Stimulated activated CD8-positive, alpha-beta memory T cell treated with anti-CD3 and anti-CD28 coated beads, Interleukin-15, amount 100 ng/mL, for 24 hours (primary cell): ENCODE measurements at places on chromosomes 7 and 10.

DNA sequence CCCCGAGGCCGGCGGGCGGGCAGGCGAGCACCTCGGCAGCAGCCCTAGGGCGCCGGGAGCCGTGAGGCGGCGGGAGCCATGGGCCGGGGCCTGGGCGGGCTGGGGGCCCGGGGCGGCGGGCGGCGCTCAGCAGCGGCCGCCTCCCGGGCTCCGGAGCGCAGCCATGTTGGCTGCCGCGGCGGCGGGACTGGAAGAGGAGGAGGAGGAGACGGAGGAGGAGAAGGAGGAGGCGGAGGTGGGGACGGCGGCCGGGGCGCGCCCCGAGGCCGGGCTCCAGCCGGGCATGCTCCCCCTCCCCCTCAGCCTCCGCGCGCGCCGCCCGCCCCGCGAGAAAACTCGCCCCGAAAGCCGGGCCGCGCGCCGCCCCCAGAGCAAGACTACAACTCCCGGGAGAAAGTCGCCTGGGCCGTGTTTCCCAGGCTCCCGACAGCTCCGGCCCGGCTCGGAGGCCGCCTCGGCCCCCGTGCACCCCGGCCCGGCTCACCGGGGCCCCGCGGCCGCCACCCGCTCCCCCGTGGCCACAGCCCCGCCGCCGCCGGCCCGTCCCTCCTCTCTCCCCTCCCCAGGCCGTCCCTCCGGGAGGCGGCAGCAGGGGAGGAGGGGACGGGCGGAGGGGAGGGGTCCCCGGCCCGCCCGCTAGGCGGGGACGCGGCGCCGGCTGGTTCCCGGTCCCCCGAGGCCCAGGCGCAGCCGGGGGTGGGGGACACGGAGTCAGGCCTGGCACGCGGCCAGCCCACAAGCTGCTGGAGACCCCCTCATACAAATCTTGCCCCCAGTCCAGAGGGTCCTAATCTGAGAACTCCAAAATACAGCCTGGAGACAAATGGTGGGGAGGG lies at the start of gene DLG5:
TSS of gene DLG5 (minus strand) at position 190 of the 836 bp plus-strand sequence. CDS start 235 bp downstream, outside the sequence.
- no peak for DNase-seq

DNA sequence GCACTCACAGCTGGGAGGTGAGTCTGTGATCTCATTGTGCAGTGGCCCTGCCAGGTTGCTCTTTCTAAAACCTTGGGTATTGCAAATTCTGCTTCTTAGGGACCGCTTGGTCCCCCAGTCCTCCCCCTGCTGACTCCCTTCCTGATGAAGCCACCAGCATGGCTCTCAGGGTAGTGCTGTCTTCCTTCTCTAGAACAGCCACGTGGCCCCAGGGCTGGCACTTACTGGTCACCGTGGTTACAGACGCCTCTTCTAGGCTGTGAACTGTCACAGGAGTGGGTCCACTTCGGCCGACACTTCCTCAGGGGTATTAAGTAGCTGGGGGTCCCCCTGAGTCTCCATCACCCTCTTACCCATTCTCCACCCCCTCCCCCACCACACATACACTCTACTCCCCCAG lies 2.7 kb upstream of the HTRA1 start:
- DNase-seq, result no peak

- DNase-seq, result no peak
Measured at GRCh38 chr10:132810141-132810806, 24.3 kb upstream of the NKX6-2 start.

- DNase-seq, result no peak
Measured at GRCh38 chr10:78476844-78477243, 443.2 kb downstream of the RPS24 start.

GRCh38 chr7:95527033-95527775 lies 41.5 kb downstream of the ASB4 start:
- DNase-seq, result no peak

DNA sequence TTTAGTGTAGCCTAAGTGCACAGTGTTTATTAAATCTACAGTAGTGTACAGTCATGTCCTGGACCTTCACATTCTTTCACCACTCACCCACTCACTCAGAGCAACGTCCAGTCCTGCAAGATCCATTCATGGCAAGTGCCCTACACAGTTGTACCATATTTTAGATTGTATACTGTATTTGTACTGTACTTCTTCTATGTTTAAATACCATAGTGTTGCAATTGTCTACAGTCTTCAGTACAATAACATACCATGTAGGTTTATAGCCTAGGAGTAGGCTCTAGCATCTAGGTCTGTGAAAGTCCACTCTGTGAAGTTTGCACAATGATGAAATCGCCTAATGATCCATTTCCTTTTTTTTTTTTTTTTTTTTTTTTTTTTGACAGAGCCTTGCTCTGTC lies 12.0 kb downstream of the EEPD1 start:
- no peak for DNase-seq

DNA sequence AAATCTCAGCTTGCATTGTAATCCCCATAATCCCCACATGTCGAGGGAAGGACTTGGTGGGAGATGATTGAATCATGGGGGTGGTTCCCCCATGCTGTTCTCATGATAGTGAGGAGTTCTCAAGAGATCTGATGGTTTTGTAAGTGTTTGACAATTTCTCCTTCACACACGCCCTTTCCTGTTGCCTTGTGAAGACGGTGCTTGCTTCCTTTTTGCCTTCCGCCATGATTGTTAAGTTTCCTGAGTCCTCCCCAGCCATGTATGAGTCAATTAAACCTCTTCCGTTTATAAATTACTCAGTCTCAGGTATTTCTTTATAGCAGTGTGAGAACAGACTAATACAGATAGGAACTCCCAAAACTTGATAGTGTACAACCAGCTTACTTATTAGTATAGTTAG lies 98.6 kb downstream of the CREM start:
- no peak for DNase-seq

GRCh38 chr10:104032144-104032775 lies 53.4 kb downstream of the COL17A1 start:
- no peak for DNase-seq

GRCh38 chr7:75771224-75771623 lies 787 bp downstream of the CCL26 start:
- no peak for DNase-seq

- DNase-seq, result no peak
Measured at GRCh38 chr7:85033263-85033662, 153.6 kb downstream of the SEMA3D start.

DNA sequence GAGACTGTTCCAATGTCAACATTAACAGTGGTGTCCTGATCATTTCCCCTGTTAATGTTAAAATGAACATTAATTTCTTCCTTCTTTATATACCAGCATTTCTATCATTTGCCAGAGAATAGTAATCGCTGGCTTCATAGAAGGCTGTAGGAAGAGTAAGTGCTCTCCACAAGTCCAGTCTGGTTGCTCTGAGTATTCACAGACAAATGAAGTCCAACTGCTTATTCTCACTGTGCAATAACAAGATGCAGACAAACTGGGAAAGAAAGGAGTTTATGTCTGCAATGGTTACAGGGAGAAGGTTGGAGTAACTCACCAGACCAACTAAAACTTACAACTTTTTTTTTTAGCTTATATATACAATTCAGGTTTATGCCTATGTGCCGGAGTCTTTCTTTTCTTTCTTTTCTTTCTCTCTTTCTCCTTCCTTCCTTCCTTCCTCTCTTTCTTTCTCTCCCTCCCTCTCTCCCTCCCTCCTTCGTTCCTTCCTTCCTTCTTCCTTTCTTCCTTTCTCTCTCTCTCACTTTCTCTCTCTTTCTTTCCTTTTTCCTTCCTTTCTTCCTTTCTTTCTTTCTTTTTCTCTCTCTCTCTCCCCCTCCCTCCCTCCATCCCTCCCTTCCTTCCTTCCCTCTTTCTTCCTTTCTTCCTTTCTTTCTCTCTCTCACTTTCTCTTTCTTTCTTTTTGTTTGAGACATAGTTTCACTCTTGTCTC lies 19.1 kb downstream of the CDC14C start:
- no peak for DNase-seq

DNA sequence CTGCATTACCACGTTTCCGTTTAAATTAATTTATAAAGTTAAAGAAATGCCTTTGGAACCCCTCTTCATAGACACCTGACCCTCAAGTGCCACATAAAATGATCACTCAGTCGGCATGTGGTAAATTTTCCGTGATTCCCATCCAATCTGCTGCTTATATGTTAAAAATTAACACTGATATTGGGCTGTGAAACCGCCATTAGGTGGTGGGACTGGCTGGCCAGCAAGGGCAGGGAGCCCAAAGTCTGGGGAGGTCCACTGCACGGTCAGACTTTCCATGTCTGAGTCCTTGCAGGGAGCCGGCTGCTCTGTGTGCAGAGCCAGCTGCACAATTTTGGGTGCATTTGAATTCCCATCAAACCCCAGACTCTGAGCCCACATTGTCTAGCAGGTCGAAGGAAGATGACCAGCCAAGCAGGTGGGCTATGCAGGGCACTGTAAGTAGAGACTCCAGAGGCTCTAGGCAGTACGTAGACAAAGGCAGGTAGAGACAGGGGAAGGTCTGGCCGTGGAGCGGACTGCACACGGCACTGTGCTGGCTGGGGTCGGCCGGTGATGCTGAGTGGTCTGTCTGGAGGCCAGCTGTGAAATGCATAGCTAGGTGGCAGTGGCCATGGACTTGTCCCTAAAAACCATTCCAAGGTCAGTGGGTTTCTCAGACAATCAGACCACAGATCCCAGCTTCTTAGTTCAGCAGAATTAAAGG lies 122.9 kb downstream of the SH3PXD2A start:
- DNase-seq, result no peak

- DNase-seq, result no peak
Measured at GRCh38 chr7:141649865-141650634, 51.9 kb downstream of the DENND11 start.

- no peak for DNase-seq
Measured at GRCh38 chr7:149704507-149704906, 68.9 kb downstream of the ZNF467 start.

DNA sequence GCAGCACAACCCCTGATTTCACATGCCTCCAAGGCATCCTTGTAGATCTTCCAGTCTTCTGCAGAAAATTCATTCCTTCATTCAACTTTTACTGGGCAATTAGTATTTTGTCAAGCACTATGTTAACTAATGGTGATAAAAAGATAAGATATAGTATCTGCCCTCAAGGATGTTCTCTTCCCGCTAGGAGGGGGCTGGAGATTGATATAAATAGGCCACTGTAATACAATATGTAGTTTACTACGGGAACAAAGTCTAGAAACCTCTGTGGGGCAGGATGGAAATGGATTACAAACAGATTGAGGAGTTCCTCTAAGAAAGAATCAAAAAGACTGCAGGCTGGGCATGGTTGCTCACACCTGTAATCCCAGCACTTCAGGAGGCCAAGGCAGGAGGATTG lies 10.3 kb upstream of the PARD3 start:
- DNase-seq, result no peak

GRCh38 chr10:80498833-80499741 lies 38.6 kb upstream of the SH2D4B start:
- no peak for DNase-seq

- no peak for DNase-seq
Measured at GRCh38 chr7:95951997-95952795, 179.8 kb downstream of the DYNC1I1 start.

DNA sequence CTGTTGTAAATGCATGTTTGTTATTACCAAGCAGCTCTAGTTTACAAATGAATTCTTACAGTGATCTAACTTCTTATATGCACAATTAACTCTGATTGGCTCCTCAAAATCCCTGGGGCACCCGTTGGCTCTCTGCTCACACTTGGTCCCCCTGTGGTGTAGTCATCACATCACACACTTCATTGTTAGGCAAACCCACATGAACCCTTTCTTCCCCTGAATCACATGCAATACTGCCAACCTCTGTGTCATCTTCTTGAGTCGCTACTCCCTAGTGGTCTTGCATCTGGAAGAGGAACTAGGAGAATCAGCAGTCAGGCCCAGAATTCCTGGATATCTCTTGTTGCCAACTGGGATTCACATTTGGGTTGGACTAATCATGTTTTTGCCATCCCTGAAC lies 73.1 kb downstream of the CD36 start:
- DNase-seq, result no peak

DNA sequence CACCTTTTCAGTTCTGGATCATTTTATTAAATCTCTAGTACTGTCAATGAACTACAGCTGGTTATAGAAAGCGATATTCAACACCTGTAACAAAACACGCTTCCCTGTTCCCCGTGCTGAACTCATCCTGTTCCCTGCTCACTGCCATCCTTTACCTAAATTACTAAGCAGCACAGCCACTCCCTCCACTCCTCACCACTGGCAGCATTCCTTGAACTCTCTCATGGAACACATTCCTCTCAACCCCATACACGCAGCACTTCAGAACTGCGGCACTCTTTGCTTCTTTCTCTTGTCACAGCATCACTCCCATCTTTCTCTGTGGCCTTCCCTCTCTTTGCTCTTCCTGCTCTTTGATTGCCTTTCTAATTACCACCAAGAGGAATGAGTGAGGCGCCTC lies 27.4 kb downstream of the RELN start:
- DNase-seq, result no peak

GRCh38 chr7:96238976-96239766 lies 82.7 kb downstream of the SLC25A13 start:
- DNase-seq, result no peak
